ENCODE measurements at places on chromosomes 1 and 21. TPM values are rescaled to one million over a fixed set of nuclear protein-coding genes. Genes with fewer than 3 reads are reported as not detected.

KCNJ15 gene
- 10.1 TPM for total RNA-seq

DNA sequence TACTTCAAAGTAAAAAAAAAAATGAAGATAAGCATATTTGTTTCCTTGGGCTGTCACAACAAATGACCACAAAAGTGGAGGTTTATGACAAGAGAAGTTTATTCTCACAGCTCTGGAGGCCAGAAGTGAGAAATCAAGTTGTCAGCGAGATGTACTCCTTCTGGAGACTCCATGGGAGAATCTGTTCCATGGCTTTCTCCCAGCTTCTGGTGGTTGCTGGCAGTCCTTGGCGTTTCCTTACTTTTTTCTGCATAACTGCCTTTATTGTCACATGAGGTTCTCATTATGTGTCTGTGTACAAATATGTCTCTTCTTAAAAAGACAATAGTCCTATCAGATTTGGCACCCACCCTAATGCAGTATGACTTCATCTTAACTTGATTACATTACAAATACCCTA lies 398.3 kb downstream of the KCNT2 start:
- no peak for DNase-seq

DNA sequence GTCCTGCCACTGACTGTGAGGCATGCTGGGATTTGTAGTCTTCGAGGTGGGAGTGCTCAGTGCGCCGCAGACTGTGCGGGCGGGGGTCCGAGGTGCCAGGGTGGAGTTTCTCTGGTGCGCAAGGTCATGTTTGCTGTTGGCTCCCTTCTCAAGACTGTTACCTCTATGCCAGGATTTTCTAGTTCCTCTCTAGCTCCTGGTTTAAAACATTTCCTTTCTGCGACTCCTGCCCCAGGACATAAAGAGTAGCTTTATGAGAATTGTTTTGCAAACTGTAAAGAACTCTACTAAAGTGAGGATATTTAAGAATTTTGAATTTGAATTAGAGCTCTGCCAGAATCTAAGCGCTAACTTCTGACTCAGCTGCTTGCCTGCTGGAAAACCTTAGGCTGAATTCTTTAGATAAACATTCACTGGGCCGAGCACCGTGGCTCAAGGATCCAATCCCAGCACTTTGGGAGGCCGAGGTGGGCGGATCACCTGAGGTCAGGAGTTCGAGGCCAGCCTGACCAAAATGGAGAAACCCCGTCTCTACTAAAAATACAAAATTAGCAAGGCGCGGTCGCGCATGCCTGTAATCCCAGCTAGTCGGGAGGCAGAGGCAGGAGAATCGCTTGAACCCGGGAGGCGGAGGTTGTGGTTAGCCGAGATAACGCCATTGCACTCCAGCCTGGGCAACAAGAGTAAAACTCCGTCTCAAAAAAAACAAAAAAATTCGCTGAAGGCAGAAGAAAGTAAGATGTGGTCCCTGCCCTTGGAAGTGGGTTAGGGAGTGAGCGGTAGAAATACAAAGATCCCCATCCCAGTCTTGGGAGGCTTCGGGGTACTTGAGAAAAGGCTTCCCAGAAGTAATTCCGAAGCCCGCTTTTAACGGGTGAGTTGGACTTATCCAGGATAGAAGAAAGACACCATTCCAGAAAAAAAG lies 992 bp upstream of the USP48 start:
- DNase-seq, result peak; percentile 80

DNA sequence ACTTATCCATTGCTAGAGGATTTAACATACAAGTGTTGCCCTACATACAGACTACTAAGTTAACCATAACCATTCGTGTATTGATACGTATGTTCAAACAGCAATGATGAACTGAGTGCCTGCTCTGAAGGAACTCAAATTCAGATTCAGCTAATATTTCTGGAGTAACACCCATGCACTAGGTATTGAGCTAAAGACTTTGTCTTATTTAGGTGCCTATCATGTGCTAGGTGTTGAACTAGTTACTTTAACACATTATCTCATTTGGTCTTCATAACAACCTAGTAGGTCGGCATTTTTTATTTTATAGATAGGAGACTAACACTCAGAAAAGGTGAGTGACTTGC lies 160.0 kb downstream of the LTN1 start:
- DNase-seq, result no peak

- DNase-seq, result peak; percentile 22
Observed at GRCh38 chr1:53638360-53639035, 100.5 kb downstream of the GLIS1 start.

- DNase-seq, result no peak
Observed at GRCh38 chr1:24263211-24263610, 55.9 kb upstream of the GRHL3 start.

DNA sequence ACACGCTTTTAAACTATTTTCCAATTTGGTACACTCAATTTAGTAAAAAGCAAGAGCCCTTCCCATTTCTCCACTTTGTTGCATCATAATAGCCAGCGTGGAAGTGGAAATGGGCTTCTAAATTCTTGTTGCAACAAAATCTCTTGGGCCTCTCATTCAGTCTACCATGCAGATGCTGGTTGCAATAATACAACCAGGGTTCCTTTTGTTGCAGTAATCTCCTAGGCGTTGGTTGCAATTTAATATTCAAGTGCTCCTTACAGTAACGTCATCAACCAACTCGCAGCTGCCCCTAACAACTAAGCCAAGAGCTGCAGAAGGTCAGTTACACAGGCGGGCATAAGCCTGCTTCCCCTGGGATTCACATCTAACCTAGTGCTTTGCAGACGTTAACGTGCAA lies 2.7 kb upstream of the HDGF start:
- DNase-seq, result no peak

GRCh38 chr1:174023440-174023839 lies 1.3 kb upstream of the RC3H1 start:
- peak; percentile 44 for DNase-seq

GRCh38 chr1:116567790-116568661 lies 2.8 kb downstream of the CD58 start:
- DNase-seq, result no peak

VWA5B1 gene
- total RNA-seq, result not detected

SLAMF1 gene
- not detected for total RNA-seq

GRCh38 chr21:34844013-34844923 lies 175.5 kb downstream of the CLIC6 start:
- no peak for DNase-seq
